ENCODE measurements at places on chromosomes 1 and 21.

DNA sequence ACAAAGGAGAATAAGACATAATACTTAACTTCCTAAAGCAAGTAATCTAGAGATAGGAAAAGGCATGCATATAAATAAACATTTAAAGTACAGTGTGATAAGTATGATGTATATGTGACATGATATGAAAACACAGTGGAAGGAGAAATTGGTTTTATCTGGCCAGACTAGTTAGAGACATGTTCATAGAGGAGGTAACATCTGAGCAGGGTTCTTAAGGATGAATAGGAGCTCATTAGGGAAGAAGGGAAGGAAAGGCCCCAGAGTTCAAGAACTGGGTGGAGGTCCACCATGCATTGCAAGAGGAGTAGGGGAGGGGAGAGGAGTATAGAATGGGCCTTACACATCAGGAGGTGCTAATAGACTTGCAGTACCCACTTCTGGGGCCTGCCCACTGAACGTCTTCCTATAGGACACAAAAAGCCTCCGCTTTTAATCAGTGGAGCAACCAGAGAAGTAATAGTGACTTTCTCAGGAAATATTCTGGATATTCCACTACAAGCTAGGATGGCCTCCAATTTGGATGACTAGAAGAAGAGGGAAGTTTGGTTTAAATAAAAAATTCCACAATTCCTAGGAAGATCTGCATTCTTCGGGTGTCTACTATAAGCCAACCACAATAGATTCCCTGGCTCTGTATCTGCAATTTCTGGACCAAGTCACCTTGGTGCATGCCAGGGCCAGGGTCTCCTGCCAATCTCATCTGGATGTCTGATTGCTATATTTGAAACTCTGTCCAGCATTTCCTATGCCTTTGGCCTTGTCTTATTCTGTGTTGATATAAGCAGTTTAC lies 41.9 kb downstream of the NGF start:
- no peak for DNase-seq

DNA sequence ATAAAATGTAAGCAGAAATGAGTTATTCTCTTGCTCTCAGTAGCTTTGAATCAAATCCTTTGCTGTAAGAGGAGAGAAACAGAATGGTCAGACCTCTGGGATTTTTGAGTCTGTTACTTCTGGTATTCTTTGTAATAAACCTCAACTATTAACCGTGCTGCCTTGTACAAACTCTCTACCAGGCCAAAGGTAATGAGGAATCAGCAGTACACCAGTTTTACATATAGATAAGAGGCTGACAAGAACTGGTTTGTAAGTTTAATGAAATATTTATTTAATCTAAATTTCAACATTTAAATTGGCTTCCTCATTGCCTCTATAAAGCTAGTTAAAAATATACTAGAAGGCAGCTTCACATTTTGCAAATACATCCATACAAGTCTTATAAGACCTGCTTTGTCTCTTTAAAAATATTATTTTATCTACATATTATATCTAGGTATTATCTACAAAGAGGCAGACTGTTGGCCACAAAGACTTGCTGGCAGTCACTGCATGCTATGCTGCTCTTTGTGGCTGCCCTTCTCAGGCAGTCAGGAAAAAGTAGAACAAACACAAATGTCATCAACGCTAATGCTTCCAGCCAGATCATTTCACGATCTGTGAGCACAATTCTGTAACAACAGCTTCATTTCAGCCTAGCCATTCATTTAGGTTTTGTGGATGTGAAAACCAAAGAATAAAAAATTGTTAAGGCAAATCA lies 173.0 kb downstream of the GABPA start:
- DNase-seq = no peak

- no peak for DNase-seq
These were observed 14.9 kb downstream of the PCP4L1 start for GRCh38 chr1:161273402-161273801.

- DNase-seq = no peak
These were observed 306.4 kb downstream of the DUSP10 start for GRCh38 chr1:221435504-221435904.

DNA sequence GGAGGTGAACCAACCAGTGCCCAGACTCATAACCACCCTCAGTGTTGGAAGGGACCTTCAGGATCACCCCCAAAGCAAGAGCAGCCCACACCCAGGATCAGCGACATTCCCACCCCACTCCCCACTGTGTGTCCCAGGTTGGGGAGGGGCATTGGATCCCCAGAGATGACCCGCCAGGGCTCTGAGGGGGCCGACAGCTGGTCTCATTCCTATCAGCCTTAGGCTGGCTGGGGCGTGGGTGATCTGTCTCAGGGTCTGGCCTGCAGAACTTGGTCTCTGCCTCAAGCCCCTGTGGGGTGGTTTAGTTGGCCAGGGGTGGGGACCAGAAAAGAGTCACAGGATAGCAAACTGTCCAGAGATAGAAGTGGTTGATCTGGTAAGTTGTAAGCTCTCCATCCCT lies 7.8 kb upstream of the BSND start:
- DNase-seq = no peak

GRCh38 chr1:91569411-91570119 lies 68.9 kb downstream of the CDC7 start:
- no peak for DNase-seq

DNA sequence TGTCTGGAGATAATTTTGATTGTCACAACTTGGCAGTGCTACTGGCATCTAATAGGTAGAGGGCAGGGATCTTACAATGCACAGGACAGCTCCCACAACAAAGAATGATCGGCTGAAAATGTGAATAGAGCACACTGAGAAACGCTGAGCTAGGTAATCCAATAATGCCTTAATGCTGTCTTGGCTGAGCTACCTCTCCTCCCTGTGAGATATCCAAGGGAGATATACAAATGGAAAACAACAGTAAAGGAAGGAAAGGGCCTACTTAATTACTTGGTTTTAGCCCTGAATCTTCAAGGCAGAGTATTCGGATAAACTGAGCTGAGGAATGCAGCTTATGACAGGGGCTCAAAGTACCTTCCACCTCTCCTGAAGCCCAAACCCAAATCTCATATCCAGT lies 2.9 kb downstream of the DNASE2B start:
- DNase-seq = no peak

GRCh38 chr1:215719552-215719951 lies 152.4 kb downstream of the KCTD3 start:
- no peak for DNase-seq

GRCh38 chr1:20721117-20722061 lies 3.6 kb upstream of the KIF17 start:
- no peak for DNase-seq

DNA sequence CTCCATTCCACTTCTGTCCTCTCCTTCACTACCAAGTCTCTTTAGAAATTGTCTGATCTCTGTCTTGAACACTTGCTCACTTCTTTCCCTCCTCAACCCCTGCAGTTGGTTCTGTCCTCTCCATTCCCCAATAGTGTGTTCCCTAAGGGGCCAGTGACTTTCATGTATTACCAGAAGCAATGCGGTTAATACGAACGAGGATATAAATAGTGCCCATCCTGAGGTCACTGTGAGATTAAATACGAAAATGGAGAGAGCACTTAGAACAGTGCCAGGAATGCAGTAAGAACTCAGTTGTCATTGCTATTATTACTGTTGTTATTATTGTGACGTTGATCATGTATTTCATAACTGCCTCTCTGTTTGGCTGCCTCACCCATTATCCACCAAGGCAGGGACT lies 53.0 kb upstream of the ARTN start:
- no peak for DNase-seq

- DNase-seq = no peak
These were observed 34.6 kb downstream of the NRDC start for GRCh38 chr1:51843948-51844347.

DNA sequence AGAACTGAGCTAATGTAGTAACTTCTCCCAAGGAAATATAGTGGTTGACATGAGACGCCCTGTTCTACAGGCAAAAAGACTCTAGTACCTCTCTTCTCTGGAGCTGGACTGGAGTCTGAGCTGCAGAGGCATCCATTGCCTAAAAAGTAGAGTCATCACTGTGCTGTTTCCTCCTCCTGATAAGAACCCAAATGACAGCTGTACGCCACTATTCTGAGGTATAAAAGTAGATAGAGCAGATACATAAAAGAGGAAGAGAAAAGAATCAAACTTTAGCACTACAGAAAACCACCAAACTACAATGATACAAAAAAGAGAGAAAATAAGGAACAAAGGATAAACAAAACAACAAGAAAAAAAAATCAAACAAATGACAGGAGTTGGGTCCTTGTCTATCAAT lies 1568.8 kb downstream of the PLA2G4A start:
- DNase-seq = no peak

DNA sequence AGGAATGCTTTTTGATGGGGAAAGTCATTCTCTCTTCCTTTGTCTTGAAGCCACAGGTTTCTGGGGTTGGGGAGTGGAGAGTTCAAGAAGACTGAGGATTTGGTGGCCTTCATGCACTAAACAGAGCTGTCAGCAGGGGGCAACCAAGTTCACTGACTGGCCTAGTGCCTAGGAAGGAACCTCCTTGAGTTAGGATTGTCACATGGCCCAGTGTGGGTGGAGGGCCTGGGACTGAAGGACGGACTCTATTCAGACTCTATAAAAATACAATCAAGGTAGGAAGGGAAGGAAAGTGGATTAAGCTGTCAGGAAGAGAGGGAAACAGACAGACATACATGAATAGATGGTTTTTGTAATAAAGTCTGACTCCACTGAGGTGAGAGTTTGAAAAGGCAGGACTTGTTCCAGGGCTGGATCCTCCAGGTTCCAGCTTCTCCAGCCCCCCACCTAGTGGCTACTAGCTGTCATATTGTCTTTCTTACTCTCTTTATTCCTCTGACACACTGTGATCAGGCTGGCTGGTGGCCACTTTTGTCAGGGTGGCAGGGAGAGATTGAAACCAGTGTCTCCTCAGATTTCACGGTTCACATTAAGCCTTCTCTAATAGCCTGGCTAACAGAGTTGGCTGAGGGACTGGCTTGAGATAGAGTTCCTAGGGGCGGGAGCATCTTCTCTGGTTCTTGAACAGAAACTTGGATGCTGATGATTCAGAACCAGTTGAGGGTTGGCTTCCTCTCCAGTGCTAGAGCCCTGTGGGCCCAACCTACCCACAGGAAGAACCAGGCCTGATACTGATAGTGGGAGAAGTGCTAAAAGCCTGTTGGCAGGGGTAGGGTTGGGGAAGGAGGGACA lies 4.1 kb upstream of the SH3BGRL3 start:
- DNase-seq = peak; percentile 84

- no peak for DNase-seq
These were observed 41.2 kb downstream of the ARHGEF11 start for GRCh38 chr1:157004327-157004726.

DNA sequence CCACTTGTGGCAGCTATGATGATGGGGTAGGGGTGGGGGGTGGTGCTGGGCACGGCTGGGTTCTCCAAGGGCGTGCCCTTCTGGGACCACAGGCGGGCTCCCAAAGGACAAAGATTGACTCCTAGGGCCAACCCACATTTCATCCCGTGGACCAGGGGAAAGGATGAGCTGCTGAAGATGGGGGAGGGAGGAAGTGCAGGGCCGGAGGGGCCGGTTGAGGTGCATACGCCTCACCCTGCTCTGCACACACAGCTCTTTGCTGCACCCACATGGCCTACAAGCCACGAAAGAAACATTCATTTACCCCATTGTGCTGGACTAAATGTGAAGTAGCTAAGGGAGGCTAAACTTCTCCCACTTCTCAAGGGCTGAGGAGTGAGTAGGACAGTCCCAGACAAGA lies 34.2 kb upstream of the GNPAT start:
- DNase-seq = no peak

- DNase-seq = no peak
These were observed 3.0 kb downstream of the EPS8L3 start for GRCh38 chr1:109760581-109761226.

GRCh38 chr21:45791562-45792418 lies 148.3 kb downstream of the PCBP3 start:
- no peak for DNase-seq

DNA sequence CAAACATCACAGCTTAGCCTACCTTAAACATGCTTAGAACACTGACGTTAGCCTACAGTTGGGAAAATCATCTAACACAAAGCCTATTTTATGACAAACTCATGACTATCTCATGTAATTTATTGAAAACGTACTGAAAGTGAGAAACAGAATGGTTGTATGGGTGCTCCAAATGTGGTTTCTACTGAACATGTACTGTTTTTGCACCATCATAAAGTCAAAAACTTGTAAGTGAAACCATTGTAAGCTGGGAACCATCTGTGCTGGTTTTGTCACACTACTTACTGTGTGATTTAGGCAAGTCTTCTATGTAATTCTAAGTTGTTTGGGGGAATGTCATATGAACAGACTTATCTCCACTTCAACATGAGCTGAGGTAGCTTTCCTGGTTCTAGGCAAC lies 55.5 kb downstream of the TOR1AIP2 start:
- DNase-seq = no peak

- DNase-seq = no peak
These were observed 19.6 kb upstream of the FAM89A start for GRCh38 chr1:231059566-231060193.

- DNase-seq = no peak
These were observed 30.0 kb downstream of the PODN start for GRCh38 chr1:53091841-53092645.

DNA sequence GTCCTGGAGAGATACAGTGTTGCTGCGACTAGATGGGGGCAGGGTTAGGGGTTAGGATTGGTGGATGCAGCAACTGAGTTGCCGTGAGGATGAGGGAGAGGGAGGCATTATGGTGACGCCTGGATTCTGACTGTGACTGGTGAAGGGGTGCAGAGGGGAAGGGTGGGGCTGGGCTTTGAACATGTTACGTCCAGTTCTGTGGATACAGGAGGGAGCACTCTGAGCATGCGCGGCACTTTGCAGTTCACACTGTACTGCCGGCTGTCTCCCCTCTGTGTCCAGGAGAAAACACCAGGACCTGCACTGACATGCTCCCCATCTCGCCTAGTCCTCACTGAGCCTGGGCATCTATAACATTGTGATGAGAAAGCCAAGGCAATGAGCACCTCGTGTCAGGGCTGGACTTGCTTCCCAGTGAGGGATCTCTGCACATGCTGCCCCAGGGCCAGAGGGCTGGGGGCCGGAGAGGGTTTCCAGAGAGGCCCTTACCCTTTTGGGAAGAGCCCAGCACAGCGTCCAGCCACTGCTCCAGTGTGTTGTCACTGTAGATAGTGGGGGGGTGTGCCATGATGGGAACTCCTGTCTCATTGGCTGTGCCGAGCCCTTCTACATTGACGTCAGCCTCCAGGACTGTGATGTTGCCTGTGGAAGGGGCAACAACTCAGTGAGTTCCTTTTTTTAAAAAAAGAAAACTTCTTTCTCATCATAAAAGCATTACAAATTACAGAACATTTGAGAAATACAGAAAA lies 7.6 kb downstream of the FAM151A start:
- DNase-seq = no peak

- DNase-seq = peak; percentile 25
These were observed 1.3 kb downstream of the GNG12 start for GRCh38 chr1:67831850-67832513.

All from pancreas (tissue), 10 donors.